ENCODE measurements at places on chromosomes 1 and 21.

DNA sequence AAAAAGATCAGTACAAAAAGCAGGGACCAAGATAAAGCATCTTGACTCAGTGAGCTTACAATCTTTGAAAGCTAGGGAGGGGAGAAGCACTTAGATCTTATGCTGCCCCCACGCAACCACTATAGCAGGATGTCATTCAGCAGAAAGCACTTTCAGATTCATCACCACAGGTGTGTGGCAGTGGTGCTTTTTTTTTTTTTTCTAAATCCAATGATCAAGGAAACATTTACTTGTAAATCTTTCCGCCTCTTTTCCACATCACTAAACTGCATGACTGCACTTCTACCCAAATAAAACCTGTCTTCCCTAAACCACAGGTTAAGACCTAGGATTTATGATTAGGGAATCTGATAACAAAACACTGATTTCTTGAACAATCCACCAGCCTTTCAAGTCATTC, 154.8 kb downstream of the SLC45A1 start:
- DNase-seq, result no peak

- no peak for DNase-seq
These were observed 861.1 kb upstream of the ADAMTS5 start for GRCh38 chr21:27827972-27828371.

DNA sequence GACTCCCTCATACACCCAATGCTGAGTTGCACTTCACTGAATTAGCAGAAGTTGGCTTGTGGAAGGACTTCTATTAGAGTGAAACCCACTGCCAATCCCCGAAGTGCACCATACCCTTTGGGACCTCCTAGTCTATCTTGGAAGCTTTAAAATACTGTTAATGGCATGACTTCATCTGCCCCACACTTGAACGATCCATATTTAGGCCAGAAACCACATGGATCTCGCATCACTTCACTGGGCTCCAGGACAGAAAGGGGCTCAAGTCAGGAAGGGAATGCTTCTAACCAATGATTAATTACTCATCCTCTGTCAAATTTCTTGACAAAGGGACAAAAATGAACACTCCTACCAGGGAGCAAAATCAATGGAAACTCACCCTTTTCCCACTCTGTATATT, 69.1 kb downstream of the BCAR3 start:
- no peak for DNase-seq

DNA sequence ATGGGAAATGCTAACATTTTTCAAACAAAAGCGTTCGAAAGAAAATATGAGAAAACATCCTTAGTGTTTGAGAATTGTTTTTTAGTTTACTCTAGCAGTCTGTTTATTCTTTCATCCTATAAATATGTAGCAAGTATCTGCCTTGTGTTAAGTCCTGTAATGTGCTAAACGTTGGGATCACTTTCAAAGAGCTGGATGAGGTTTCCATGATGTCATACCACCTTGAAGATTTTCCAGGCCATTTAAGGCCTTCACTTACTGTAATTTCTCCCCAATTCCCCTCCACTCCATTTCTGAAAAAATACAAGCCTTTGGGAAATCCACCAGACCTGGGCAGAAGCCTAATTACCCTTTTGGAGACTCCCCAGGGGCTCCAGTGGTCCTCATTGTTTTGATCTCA, 24.2 kb upstream of the CTBS start:
- no peak for DNase-seq

- DNase-seq, result no peak
These were observed 24.9 kb downstream of the RPAP2 start for GRCh38 chr1:92323473-92324453.

DNA sequence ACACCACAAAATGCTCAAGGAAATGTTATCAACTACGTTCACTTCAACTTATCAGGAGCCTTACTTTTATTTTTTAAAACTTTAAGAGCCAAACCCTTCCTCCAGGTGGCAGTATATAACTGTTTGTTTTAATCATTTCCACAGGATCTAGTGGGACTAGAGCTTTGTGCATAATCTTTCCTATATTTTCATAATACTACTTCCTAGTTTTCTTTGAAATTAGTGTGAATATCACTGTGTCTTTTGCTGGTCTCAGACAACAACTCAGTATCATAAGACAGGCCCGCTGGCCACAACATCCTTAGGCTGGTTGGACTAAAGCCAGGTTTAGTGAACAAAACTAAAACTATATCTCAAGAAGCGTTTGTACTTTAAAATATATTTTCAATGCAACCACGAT, 145.5 kb downstream of the TIAM1 start:
- no peak for DNase-seq

DNA sequence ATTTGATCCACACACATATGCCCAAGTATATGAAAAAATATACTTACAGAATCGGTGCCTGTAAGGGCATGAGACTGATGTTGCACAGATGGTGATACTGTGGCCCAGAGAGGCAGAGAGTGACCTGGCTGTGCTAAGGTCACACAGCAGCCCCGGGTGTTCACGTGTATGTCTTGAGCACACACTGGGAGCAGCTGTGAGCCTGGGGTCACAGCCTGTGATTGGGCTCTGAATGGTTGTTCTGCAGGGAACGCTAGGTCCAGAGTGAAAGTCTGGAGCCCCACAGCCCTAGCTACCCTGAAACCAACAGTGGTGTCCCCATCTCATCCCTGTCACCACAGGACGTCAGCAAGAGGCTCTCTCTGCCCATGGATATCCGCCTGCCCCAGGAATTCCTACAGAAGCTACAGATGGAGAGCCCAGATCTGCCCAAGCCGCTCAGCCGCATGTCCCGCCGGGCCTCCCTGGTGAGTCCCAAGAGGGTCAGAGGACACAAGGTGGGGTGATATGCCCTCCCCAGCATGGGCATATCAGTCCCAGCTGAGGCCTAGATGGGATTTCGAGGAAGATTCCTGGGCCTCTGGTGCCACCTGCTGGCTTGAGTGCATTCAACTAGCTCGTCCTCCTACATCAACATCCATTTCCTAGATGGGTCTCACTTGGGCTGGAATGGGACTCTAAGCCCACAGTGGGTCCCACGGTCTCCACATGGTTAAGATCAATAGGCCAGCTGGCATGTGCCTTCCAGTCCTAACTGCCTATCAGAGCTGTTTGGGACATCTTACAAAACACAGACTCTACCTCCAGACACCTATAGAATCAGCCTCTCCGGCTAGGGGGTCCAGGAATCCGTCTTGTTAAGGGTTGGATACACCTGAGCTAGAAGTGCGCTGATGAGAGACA, 19.7 kb downstream of the CDK18 start:
- DNase-seq, result no peak

GRCh38 chr1:3031401-3032221, 10.3 kb downstream of the ACTRT2 start:
- DNase-seq, result no peak

DNA sequence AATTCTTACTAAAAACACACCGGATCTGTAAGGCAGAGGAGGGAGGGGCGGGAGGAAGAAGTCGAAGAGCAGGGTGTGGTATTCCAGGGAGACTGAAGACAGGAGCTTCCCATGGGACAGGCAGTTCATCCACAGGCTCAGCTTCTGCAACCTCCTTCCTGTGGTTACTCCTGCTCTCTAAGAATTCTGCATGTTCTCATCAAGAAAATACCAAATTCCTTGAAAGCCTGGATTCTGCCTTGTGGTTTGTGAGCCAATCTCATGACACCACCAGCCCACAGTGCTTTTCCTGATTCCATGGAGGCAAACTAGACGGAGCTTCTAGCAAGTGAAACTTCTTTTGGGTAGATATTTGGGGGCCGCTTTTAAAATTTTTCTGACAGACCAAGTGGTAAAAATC, 1.1 kb upstream of the ST6GALNAC3 start:
- DNase-seq, result no peak

DNA sequence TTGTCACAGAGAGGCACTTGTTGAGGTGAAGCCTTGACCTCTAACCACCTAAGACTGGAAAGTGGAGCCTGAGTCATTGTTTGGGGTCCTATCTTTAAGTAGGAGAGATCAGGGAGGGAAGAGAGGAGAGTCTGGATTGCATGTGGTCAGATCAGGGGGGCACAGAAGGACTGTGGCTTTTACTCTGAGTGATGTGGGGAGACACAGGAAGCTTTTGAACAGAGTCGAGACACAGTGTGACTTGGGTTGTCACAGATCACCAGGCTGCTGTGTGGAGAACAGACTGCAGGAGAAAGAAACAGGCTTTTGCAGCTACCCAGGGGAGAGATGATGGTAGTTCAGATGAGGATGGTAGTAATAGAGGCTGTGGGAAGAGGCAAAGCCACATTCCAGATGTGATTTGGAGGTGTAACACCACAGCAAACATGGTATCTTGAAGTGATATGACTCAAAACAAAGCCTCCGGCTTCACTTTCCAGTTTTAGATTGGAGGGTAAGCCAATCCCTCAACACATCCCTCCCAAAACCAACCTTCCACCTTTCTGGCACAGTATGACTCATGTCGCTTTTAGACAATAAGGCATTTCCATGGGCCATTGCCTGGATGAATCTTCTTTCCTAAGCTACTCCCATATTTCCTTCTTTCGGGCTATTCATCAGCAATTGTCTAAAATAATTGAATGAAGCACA, 125.8 kb upstream of the SLC44A3 start:
- no peak for DNase-seq

DNA sequence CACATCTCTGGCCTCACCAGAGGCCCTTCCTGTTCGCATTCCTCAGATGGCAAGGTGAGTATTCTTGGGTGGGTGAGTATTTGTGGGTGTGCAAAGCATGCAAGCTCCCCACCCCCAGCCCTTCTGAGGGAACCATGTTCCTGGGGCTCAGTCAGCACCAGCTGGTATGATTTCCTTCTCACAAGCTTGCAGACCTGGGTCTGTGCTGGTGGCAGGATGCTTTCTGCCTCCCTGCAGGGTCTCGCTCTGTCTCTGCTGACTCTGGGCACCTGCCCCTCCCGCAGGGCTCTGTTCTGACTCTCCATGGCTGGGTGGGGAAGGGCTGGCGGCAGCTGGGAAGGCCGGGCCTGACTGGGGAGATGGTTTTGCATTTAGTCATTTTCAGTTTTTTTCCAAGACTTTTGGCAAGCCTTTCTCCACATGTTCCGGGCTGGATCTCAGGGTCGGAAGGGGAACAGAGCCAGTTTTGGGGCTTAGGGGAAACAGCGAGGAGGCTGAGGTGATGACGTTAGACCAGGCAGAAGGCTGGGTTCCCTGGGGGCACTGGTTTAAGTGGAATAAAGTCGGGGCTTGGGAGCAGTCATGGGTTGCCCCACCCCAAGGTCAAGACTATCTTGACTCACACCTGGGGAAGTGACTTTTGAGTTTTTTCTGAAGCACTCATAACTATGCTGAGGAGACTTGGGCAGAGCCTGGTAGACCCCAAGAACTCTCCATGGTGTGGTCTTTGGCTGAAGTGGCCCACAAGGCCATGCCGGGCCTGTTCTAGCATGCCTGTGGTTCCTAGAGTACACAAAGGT, 6.2 kb downstream of the RASSF5 start:
- peak; percentile 68 for DNase-seq

GRCh38 chr1:1293263-1294249, 13.3 kb downstream of the SCNN1D start:
- DNase-seq, result no peak

- DNase-seq, result no peak
These were observed 60.2 kb downstream of the NDUFS5 start for GRCh38 chr1:39086386-39086785.

GRCh38 chr1:81703391-81703755, 97.4 kb upstream of the ADGRL2 start:
- DNase-seq, result no peak

DNA sequence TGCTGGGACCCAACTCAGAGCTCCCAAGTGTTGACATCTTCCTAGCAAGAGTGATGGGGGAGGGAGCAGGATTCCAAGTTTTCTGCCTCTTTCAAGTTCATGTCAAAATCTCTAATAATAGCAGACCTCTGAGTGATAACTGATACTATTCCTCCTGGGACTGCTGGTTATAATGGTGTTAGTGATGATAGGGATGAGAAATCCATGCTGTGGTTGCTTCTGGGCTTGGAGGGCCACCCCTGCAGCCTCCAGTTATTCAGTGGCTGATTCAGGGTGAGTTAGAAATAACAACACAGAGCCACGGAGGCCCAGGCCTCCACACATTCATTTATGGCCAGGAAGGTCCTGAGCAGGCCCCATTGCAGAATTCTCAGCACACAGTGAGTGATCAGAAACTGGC, 40.6 kb upstream of the ARTN start:
- no peak for DNase-seq

GRCh38 chr1:170803711-170804110, 131.6 kb upstream of the MROH9 start:
- no peak for DNase-seq

GRCh38 chr21:45699966-45700365, 56.4 kb downstream of the PCBP3 start:
- DNase-seq, result no peak

DNA sequence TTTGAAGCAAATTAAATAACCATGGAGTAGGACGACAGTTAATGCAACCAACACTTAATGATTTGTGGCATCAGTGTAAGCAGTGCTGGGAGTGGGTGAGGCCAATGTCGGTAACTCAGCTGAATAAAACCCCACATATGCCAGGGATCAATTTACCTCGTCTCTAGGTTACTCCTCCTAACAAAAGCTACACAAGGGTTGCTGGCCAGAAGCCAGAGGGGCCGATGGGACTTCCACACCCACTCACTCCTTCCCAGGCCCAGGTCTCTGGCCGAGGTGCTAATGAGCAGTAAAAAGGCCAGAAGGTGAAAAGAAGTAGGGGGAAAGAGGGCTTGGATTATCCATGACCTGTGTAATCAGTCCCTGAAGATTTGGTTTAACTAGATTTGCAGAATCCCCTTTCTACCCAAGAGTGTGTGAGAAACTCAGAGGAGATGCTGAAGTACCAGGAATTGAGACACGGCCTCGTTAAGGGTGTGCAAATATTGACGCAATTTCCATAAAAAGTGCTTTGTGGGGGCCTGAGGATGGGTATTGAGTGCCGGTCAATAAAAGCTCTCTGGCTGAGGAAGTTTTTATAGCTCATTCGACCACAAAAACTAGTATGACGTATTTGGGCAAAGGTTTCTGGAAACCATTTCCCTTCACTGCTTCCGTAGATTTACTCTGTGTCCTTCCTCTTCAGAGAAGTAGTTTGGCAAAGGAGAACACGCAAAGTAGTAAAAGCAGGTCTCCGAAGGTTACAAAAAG, 145.5 kb downstream of the TBX15 start:
- DNase-seq, result peak; percentile 5

DNA sequence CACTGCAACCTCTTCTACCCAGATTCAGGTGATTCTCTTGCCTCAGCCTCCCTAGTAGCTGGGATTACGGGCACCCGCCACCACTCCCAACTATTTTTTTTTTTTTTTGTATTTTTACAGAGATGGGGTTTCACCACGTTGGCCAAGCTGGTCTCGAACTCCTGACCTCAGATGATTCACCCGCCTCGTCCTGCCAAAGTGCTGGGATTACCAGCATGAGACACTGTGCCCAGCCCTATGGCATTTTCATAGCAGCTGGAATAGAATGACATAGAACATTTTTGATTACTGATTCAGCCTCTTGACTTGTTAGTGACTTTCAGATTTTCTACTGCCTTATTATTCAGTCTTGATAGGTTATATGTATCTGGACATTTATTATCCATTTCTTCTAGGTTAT, 1046.2 kb downstream of the AMY1C start:
- no peak for DNase-seq

Measured in urinary bladder (tissue), 4 donors.